ENCODE measurements at places on chromosomes 2 and 18. TPM values are rescaled to one million over a fixed set of nuclear protein-coding genes. Genes with fewer than 3 reads are reported as not detected.

Gene STARD6
- total RNA-seq = not detected

Gene ST8SIA5
- 0.56 TPM for total RNA-seq

Gene PROKR1
- total RNA-seq = 0.83 TPM

Gene CNDP1
- 0.27 TPM for total RNA-seq

DNA sequence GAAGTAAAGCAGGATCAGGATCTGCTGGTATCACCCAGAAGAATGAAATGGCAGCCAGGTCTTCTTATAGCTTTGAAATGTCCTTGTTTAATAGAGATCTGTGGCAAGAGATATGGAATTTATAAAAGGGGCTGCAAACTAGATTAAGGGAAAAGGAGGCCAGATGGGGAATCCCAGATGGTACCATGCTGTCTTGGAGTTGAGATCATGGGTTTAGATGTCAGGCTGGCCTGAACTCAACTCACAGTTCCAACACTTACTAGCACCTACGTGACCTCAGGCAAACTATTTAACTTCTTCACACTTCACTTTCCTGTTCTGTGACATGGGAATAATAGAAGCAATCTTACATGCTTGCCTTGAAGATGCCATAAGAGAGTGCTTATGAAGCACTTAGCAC lies 188.2 kb downstream of the ALK start:
- DNase-seq = no peak

GRCh38 chr2:219675221-219675620 lies 47.8 kb downstream of the SLC4A3 start:
- DNase-seq = no peak

DNA sequence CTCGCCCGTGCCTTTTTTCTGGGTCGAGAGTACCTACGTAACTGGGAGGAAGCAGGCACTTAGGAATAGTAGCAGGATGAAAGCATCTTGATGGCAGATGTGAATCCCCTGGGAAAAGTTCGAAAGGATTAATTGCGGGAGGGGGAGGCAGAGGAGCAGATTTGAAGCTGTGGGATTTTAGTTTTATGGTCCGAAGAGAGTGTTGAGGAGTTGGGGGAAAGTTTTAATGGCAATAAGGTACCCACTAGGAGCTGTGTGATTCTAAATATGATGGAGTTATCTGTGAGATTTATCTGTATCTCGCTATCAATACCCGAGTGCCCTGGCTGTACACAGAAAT lies 1.1 kb downstream of the AGFG1 start:
- DNase-seq = no peak

GRCh38 chr2:230537531-230537976 lies 121.6 kb downstream of the SP100 start:
- DNase-seq = no peak

- DNase-seq = no peak
Observed at GRCh38 chr2:3451926-3452671, 67.2 kb downstream of the ADI1 start.

- DNase-seq = no peak
Observed at GRCh38 chr2:70657246-70657645, 103.6 kb upstream of the TGFA start.

GRCh38 chr18:36526611-36527010 lies 229.1 kb downstream of the FHOD3 start:
- no peak for DNase-seq

- no peak for DNase-seq
Observed at GRCh38 chr2:117770730-117771129, 43.8 kb upstream of the DDX18 start.

- no peak for DNase-seq
Observed at GRCh38 chr2:196640031-196640548, 575 bp downstream of the CCDC150 start.

DNA sequence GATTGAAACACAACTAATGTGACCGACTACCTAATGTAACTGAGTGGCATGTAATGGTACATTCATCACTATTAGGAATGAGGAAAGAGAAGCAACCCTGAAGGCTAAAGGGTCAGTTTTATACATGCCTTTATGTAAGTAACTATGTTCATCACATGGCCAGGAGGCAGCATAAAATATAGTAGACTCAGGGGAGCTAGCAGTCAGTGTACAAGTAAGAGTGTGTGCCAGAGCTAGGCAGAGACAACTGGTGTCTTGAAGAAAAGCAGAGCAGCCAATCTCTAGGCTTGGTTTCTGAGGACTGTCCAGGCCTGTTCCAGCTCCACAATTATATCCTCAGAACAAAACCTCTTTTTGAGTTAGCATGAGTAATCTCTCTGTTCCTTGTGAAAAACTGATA lies 18.1 kb downstream of the SMAD2 start:
- no peak for DNase-seq

- no peak for DNase-seq
Observed at GRCh38 chr18:6352275-6352674, 62.4 kb downstream of the L3MBTL4 start.

DNA sequence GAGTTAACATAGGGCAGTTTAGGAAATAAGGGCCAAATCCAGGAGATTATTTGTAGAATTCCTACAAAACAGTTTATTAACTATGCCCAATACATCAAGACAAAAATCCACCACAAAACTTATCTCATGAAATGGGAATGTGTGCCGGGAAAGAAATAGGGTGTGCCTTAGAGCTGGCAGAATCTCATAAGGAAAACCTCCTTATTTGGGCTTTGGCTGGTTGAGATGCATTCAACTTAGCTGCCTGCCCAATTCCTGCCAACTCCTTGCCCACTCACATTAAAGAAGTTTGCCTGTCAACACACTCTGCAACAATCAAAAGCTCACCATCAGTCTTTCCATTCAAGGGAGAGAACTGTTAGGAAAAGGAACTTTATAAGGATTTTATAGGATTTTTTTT lies 500.6 kb downstream of the SATB2 start:
- no peak for DNase-seq

GRCh38 chr2:40824278-40824677 lies 372.4 kb upstream of the SLC8A1 start:
- no peak for DNase-seq
